ENCODE measurements at places on chromosomes 5 and 9.

DNA sequence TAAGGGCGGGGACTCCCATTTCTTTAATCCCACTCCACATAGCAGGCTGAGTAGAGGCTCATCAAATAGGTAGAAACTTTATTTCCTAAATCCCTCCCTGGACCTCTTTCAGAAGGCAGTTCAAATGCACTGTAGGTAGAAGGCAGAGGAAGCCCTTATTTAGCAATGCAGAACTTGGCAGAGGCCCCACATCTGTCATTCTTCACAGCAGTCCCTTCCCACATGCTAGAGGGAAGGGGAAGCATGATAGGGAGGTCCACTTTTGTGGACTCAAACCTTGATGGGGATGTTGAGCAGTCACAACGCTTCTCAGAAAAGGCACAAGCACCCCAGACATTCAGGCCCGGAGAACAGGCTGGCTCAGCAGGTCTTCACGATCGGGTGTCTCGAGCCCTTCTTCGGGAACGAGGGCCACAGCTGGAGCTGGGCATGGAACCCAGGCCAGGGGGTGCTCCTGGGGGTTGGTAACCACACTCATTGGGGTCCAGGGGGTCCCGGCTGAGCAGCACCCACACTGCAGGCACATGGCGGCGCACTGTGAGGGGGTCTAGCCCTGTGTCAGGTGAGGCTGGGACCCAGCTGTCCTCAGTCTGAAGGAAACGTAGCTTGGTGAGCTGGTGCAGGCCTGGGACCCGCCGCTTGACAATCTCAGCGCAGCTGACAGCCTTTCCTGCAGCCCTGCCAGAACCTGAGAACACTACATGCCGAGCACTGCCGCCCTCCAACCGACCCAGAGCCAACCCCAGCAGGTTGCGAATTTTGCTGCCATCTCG lies 1.3 kb downstream of the RPP25L start:
- DNase-seq = no peak

DNA sequence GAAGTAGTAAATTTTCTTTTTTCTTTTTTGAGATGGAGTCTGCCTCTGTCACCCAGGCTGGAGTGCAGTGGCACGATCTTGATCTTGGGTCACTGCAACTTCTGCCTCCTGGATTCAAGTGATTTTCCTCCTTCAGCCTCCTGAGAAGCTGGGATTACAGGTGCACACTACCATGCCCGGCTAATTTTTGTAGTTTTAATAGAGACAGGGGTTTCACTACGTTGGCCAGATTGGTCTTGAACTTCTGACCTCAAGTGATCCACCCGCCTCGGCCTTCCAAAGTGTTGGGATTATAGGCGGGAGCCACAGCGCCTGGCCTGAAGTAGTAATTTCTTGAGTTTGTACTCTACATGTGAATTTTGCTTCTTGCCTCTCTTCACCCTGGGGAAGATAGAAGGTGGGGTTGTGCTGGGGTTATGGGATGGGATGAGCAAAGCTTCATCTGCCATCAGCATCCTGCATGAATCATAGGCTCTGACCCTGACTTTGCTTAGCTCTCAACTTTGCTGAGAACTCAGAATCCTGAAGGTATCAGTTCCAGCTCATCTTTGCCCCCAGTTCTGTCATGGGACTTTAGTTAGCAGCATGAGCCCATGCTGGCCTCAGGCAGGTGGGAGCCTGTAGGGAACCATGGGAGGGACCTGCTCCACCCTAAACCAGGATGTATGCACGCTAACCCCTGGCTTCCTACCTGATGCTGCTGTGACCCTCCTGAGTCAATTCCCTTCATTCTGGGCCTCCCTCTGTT lies 9.3 kb upstream of the CCL21 start:
- DNase-seq = no peak

DNA sequence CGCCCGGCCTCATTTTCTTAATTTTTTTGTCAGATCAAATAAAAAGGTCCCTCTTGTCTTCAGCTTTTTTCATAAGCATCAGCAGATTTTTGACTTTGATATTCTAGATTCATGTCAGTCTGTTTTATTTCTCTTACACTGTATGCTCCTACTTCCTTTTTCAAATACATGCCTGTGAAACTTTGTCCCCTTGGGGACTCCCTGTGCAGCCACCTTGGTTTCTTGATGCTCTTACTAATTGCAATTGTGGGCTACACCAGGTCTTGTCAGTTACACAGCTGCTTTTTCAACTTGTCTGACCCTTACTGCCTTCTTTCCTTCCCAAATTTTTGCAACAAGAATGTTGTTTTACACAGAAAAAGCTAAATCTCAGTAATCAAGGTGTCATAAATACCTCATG lies 238.2 kb upstream of the KCNN2 start:
- no peak for DNase-seq

GRCh38 chr9:4214486-4214885 lies 85.4 kb downstream of the GLIS3 start:
- DNase-seq = peak; percentile 40

DNA sequence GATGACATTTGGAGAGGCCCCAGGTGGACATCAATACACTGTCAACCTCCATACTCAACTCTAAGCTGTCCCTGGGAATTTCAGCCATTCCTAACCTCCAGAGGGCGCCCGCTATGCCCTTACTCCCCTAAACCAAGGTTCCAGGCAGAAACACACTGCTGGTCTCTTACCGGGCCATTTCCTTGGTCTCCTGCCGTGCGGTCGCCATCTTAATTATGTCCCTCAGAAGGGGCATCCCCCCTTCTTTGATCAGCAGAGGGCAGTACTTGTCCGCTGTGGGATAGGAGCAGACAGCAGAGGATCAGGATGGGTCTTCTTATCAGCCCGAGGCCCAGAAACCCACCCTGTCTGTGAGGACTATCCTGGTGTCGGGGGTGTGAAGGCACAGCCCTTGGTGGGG lies 9.3 kb upstream of the ZDHHC12 start:
- peak; percentile 73 for DNase-seq

GRCh38 chr9:129487658-129488483 lies 133.0 kb downstream of the C9orf50 start:
- DNase-seq = peak; percentile 28

DNA sequence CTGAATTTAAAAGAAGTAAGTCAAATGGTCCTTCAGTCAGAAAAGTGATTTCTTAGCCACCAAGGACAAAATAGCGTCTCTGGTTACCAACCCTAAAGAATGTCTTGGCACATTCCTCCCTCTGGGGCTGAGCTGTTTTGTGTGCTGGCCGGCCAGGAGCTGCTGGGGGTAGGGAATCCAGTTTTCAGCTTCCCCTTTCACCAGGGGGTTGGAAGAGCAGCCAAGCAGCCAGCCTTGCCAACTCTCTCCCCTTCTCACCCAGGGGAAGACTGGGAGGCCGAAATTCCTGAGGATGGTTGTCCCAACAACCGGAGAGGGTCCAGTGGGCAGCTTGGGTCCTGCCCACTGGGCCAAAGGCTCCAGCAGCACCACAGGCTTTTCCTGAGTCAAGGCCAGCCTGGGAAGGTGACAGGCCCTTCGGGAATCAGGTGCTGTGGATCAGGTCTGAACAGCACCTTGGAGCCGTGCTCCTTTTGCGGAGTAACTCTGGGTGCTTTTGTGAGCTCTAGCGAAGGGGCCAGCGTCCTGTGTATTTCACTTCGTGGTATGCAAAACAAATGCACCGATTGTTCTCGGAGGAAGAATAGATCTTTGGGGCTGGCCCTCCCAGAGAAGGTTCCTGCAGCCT lies 4.2 kb downstream of the WWC1 start:
- DNase-seq = peak; percentile 91

DNA sequence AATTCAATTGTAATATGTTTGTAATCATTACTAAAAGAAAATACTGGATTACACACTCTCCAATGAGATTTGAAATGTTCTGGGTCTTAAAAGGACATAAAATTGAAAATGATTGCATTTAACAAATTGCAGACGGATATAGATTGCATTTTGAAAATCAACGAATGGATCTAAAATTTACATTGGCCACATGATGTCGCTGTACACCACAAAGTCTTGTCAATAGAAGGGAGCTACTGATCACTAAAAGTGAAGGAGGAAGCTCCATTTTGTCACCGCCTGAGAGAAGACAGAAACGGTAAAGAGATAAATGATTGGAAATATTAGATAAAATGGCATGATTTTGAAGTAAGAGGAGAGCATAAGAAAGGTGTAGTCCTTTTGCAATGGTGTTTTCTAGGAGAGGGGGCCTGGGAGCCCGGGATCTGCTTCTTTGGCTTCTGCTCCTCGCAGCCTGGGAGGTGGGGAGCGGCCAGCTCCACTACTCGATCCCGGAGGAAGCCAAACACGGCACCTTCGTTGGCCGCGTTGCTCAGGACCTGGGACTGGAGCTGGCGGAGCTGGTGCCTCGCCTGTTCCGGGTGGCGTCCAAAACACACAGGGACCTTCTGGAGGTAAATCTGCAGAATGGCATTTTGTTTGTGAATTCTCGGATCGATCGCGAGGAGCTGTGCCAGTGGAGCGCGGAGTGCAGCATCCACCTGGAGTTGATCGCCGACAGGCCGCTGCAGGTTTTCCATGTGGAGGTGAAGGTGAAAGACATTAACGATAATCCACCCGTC lies at the start of gene PCDHA1:
TSS of gene PCDHA1 (plus strand) at position 236 of the 782 bp plus-strand sequence.
- no peak for DNase-seq

DNA sequence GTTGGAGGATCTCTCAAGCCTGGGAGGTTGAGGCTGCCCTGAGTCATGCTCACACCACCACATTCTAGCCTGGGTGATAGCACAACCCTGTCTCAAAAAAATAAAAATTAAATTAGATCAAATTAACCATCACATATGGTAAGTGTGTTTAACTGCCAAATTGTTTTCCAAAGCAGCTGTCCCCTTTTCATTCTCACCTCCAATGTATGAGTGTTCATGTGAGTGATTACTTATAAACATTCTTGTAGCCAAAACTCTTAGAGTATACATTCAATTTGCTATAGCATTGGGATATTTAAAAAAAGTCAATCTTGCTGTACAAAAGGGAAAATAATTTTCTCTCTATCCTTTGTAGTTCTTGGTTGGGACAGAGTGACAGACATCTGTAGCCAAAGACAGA lies 53.4 kb upstream of the SNAPC3 start:
- DNase-seq = no peak

GRCh38 chr9:23492126-23493002 lies 333.7 kb downstream of the ELAVL2 start:
- DNase-seq = peak; percentile 52

GRCh38 chr5:43533646-43534045 lies 18.7 kb upstream of the C5orf34 start:
- no peak for DNase-seq

DNA sequence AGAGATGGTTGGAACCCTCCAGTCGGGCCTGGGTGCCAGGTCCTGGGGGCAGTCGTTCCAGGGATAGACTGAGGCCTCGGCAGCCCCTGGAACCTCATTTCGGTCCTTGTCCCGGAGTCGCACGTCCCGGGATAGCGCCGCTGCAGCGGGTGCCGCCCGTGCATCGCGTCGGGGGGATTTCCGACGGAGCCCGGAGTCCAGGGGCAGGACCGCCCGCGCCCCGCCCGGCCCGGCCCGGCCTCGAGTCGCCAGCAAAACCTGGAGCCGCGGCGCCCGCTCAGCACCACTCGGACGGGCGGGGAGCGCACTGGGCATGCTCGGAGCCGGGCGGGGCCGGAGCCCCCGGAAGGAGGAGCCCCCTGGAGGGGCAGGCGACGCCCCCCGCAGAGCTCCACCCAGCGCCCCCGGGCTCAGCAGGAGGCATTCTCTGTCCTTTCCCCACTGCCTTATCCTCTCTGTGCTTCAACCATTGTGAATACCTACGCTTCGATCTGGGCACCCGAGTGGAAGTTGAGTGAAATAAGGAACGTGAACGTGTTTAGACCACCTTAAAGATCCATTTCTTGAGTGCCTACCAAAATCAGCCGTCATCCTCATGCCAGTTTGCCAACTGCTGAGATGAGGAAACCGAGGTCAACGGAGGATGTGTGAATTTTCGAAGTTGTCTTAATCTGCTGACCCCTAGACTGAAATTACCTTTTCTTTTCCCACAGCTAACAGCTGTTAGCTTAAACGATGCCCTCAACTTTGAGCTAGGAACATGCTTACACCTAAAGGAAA lies 1.7 kb upstream of the PTPN3 start:
- DNase-seq = peak; percentile 80

GRCh38 chr9:8907868-8908267 lies 1108.3 kb upstream of the DMAC1 start:
- DNase-seq = no peak

- DNase-seq = no peak
These were observed 9.2 kb downstream of the LIFR start for GRCh38 chr5:38547257-38547656.

DNA sequence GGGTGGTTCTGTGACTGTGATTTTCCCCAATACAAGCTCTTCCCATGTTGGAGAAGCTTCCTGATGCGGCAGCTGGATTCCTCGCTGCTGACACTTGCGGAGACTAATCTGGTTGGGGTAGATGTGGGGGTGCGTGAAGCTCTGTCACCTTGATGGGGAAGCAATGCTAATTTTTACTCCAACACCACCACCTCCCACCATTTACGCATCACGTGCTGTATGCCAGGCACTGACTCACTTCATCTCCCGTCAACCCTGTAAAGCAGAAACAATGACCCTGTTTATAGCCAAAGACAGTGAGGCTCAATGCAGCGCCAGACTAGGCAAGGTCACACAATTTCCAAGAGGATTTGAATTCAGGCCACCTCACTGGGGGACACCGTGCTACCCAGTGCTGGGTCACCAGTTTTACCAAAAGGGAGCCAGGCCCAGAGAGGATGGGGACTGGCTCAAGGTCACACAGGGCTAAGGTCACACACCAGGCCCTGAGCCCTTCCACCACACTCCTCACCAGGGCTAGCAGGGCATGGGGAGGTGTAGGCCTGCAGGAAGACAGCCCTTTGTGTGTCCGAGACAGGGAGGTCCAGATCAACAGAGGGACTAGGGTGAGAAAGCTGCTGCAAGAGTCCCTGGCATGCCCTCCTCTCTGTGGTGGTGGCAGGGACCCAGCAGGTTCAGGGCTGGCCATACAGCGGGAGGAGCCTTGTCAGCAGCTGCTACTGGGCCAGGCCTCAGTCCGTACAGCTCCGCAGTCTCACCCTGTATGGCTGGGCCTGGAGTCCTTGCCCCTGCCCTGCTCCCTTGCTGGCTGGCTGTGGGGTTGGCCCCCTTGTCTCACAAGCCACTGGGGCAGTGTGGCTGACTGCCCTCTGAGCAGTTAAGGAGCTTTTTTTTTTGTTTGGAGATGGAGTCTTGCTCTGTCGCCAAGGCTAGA lies 3.3 kb downstream of the STKLD1 start:
- no peak for DNase-seq

- no peak for DNase-seq
These were observed 392.3 kb downstream of the DMAC1 start for GRCh38 chr9:7407246-7407645.

GRCh38 chr5:151144275-151144674 lies 13.3 kb downstream of the ANXA6 start:
- DNase-seq = no peak

GRCh38 chr9:17521100-17521855 lies 57.6 kb upstream of the SH3GL2 start:
- no peak for DNase-seq

DNA sequence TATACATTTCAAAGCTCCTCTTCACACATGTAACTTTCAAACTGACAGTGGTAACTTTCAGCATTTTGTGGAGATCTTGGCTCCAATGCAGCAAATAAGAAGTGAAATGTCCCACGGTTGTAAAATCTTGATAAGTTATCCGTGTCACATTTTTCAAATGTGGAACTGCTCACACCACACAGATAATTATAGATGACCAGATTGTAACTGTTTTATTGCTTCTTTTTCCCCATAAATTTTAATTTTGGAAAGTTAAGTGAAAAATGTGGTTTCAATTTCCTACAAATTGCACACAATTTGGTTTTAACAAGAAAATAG lies 347.1 kb downstream of the EBF1 start:
- DNase-seq = no peak

GRCh38 chr9:27626244-27627187 lies 53.2 kb upstream of the C9orf72 start:
- no peak for DNase-seq
